ENCODE measurements at places on chromosomes 3 and 15. TPM values are rescaled to one million over a fixed set of nuclear protein-coding genes. Genes with fewer than 3 reads are reported as not detected.

DNA sequence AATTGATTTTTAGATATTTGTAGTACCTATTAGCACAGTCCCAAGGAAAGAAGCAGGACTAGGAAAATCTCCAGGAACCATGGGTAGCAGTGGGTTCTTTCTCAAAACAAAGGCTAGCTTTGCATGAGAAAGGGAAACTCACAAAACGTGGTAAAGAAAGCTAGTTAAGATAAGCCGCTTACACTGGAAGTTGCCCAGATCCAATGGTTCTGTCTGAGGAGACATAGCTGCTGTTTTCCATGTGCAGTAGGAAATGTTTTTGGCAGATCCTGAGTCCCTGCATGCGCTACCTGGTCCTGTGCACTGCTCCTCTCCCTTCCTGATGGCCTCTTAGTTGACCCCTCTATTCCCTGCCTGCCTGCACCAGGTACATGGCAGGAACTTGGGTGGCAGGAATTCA, 60.4 kb downstream of the TFG start:
- DNase-seq, result no peak

DNA sequence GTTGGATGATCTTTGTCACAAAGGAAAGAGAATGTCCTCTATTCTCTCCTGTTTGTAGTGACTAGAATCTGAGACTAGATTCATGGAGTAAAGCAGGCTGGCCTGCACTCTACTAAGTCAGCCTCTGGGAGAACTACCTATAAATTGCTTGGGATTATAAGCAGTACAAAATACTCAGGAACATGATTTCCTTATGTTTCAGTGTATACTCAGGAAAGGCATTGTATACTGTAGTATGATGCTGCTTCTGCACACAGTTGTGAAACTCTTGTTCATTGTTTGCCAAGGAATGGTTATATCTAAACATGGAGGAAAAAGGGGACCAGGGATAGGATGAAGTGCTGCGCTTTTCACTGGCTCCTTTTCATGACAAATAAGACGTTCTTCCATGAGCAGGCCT, 49.2 kb downstream of the OXSR1 start:
- no peak for DNase-seq

DNA sequence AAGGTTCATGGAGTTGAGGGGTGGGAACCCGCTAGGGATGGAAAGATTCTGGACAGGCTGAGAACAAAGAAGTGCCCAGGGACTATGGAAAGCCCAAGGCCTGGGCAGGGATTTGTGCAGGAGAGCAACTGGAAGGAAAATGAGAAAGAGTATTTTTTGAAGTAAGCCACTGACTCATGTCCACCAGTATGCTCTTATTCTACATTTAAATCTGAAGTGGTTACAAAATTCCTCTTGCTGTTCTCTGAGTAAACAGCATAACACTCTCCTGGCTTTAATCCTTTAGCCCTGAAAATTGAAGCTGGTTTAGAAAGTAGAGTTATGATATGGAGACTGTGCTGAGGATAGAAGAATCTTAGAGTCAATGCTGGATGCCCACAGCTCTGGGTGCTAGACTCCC, 165.2 kb downstream of the ISL2 start:
- no peak for DNase-seq

GRCh38 chr3:113194823-113195401, 16.4 kb upstream of the BOC start:
- no peak for DNase-seq

DNA sequence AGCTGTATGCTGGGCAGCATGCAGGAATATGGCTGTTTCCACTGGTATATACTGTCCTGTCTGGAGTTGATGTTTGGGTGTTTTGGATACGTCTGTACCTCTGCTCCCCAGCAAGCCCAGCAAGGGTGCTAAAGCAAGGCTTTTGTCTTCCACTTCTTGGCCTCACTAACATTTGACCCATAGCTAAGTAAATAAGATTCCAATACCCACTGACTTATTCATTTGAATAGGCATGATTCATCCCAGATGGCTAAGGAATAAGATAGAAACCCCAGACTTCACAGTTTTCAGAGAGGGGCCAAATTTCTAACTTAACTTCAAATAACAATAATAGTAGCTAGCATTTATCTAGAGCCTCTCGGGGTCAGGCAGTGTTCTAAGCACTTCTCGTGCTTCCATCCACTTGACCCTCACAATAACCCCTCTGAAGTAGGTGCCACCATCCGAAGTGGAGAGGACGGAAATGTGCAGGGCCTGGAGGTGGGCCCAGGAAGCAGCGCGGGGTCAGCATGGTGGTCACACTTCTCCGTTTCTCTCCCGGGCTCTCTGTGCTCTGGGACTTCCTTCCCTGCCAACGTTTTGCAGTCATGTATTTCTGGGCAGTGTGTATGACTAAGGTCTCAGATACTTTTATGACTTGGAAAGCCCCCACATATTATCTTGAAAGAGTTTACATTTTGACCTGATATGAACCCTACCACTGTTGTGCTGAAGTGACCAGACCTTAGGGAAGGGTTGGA, 39.3 kb downstream of the LRRK1 start:
- no peak for DNase-seq

GRCh38 chr15:51302480-51302879, 35.9 kb downstream of the CYP19A1 start:
- DNase-seq, result no peak

- DNase-seq, result no peak
These were observed 88.6 kb upstream of the HERC1 start for GRCh38 chr15:63922261-63922904.

DNA sequence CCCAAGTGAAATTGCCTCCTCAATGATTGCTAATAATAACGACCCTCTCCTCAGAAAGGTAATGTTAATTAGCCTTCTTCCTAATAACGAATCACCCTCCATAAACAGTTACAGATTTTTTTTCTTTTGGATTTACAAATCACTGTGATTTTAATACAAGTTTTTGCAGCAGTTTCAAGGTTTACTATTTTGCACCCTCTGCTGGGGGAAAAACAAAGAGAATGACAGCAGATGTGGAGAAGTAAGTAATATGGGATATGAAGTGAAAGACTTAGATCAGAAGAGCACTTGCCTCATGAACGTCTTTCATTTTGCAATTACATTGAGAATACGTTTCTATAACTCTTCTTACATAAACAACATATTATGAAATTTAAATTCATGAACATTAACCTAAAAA, 16.1 kb upstream of the CNTN3 start:
- no peak for DNase-seq

- DNase-seq, result no peak
These were observed 8.0 kb upstream of the KLHL6 start for GRCh38 chr3:183563536-183563874.

DNA sequence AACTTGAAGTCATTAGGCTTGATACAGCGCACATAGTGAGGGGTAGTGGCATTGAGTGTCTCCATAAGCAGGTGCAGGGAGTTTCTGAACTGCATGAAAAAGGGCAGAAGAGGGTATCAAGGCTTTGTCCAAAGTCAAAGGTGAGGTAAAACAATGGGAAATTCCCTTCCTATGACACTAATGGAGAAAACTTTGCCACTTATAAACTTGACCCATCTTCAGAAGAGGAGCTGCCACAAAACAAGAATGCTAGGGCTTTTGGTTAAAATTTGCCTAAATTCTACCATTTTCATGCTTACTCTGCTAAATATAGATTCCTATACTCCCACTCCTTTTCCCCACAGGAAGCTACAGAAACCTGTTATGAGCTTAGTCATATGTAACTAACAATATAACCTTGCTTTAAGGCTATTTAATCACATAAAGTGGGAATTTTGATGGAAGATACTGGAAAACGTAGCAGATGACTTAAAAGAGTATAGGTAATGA, 87.5 kb upstream of the MYO5C start:
- no peak for DNase-seq

DNA sequence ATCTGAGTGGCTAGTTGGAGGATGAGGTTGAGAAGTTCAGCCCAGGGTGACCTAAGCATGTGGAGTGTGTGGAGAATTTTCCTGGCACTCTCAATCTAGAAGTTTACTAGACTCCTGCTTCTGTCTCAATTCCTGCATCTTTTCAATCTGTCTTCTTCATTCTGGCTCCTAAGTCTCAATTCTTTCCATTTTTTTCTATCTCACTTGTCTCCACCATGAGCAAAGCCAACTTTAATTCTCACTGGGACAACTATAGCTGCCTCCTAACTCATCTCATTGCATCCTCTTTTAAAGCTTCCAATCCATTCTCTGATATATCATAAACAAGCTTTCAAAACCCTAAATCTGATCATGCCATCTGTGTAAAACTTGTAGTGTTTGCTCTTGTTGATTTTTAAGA, 569.3 kb downstream of the NAALADL2 start:
- DNase-seq, result no peak

DNA sequence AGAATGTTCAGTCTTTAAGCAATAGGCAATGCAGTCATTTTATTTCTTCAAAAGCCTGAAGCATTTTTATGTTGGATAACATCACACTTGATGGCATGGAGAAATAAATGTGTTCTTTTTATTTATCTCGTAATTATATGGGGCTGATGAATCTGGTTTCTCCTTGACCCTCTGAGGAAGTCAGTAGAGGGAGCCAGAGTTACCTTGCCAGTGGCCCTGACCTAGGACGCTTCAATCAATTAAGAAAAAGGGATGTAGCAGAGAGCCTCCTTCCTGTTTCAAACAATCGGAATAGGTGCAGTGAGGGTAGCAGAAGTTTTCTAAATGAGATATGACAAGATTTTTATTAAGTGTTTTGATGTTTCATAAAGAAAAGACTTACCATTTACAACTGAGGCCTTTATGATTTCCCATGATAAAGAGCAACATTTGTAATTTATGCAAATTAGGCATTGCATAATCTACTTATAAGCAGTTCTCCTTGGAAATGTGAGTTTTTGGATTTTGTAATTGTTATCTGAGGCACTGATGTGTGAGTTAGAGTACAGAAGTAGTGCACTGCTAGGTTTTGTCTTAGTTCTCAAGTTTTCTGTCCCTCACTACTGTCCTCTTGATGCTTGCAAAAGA, 129.1 kb downstream of the RAP2B start:
- DNase-seq, result no peak

DNA sequence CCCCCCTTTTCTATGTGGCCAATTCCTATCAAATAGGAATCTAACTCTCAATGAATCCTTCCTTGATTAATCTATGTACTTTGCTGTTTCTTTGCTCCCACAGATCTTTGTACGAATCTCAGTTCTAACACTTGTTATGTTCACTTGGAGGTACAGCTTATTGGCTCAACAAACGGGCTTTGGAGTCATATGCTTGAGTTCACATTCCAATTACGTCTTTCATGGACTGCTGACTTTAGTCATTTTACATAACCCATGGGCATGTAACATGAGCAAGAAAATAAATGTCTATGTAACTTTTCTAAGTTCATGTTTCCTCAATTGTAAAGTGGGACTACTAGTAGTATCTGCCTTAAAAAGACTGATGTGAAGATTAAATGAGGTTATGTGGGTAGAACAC, 123.2 kb upstream of the TBC1D5 start:
- DNase-seq, result no peak

DNA sequence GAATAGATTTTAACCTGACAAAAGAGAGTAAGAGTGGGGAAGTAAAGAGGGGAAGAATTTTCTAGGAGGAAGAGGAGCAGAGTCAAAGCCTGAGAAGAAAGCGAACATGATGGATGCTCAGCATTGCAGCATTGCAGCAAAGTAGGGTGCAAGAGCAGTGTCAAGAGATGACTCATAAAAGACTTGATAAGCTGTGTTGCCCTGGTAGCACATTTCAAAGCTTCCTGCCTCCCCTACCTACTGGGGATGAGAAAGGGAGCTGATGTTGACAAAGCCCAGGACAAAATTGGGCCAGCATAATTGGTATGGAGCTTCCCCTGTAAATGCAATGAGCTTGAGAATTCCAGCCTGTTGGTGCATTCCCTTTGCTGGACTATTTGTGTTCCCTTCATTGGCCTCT, 121.6 kb upstream of the ST8SIA2 start:
- no peak for DNase-seq

DNA sequence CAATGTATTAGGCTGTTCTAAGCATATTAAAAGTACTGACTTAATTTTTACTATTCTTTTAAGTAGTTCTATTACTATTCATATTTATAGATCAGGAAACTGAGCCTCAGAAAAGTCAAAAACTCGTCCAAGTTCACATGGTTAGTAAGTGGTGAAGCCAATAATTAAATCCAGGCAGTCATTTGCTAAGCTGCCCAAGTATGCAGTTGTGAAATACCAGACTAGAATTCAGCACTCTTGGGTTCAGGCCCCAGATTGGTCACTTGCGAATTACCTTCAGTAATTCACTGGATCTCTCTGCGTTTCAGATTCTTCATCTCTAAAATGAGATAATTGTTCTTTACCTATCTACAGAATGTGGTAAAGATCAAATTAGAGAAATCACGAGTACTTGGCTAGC, 161.9 kb upstream of the CADPS start:
- DNase-seq, result no peak

DNA sequence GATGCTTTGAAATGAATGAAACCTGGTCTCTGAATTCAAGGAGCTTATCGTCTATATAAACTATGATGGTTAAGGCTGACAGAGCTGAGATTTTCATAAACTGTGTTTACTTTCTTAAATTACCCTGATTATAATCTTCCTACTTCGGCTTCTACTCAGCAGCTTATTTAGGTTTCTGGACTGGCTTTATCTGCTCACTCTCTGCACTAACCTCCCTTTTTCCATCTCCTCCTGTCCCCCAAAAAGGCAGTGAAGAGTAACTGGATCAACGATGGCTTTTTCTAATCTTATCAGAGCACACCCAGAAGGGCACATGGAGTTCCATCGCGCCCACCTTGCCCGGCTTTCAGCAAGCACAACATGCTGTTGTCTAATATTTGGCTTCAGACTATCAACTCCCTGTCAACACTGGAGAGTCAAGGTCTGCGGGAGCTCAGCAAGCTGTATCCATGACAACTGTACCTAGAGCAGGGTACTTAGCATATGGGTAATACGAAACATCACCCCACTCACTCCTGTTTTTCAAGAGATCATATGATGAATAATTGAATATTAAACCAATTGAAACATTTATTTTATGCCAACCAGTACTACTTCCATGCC, 417.3 kb downstream of the GABRB3 start:
- no peak for DNase-seq

DNA sequence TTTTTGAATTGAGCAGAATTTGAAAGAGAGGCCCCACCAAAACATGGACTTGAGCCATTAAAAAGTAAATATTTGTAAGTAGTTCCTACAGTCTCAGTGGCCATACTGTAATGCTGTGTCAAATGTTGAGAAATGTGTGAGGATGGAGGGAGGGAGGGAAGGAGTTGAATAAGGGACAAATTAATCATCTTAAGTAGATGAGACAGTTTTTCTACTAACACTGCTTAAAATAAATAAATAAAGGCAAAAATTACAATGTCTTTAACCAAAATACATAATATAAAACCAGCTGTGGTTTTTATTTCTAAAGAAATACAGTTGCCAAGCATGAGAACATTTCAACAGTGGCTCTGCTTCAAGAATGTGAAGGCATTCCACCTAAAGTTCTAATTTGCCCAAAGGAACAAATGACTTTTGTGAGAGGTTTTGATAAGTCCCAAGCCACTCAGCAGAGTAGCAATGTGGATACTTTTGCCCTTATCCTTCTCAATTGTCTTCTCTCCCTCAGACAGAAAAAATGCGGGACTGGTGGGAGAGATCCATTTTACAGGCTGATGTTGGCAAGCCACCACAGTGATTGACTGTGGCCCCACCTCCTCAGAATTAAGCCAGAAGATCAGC, 427.0 kb upstream of the RARB start:
- no peak for DNase-seq

Gene MITF
- polyA plus RNA-seq, result 48.6 TPM

Gene A4GNT
- polyA plus RNA-seq, result 1.00 TPM

Gene GOLGA6L4
- 11.5 TPM for polyA plus RNA-seq

Gene ZNF385D
- 17.4 TPM for polyA plus RNA-seq

Gene SHQ1
- 23.6 TPM for polyA plus RNA-seq

Gene RYK
- 102 TPM for polyA plus RNA-seq

Gene GOLGA8F
- polyA plus RNA-seq, result not detected

Gene HEG1
- 24.2 TPM for polyA plus RNA-seq

Gene HOMER2
- 28.0 TPM for polyA plus RNA-seq

Gene SERPINI2
- polyA plus RNA-seq, result 0.95 TPM

Gene GHSR
- polyA plus RNA-seq, result not detected

Gene COL8A1
- 7.9 TPM for polyA plus RNA-seq

All from renal cortex interstitium (tissue), 15 donors.